ENCODE measurements at places on chromosomes 5 and 9.
A peak's percentile ranks its signal among the peaks of the same experiment; 100 is the strongest.

- peak; percentile 45 for DNase-seq
Observed at GRCh38 chr5:59673438-59674058, 220.0 kb downstream of the PDE4D start.

- DNase-seq, result no peak
Observed at GRCh38 chr5:181044662-181045305, 4.7 kb downstream of the BTNL9 start.

GRCh38 chr9:106503759-106504158 lies 359.2 kb upstream of the ZNF462 start:
- DNase-seq, result no peak

DNA sequence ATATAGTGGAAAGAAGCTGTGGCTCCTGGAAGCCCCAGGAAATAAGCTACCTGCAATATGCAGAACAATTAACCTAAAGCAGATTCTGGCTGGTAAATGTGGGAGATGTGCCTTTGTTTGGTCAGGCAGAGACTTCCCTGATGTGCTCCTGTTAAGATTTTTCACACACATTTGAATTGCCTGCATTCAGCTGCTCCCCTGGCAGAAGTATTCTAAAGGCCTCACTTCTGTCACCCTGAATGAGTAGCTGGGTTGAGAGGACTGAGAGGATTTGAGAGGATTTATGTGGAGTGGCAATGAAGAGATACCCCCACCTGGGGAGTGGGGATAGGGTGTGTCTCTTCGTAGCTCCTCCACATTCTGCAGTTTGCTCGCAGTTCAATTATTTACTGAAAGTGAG lies 130.5 kb downstream of the ST8SIA4 start:
- no peak for DNase-seq

DNA sequence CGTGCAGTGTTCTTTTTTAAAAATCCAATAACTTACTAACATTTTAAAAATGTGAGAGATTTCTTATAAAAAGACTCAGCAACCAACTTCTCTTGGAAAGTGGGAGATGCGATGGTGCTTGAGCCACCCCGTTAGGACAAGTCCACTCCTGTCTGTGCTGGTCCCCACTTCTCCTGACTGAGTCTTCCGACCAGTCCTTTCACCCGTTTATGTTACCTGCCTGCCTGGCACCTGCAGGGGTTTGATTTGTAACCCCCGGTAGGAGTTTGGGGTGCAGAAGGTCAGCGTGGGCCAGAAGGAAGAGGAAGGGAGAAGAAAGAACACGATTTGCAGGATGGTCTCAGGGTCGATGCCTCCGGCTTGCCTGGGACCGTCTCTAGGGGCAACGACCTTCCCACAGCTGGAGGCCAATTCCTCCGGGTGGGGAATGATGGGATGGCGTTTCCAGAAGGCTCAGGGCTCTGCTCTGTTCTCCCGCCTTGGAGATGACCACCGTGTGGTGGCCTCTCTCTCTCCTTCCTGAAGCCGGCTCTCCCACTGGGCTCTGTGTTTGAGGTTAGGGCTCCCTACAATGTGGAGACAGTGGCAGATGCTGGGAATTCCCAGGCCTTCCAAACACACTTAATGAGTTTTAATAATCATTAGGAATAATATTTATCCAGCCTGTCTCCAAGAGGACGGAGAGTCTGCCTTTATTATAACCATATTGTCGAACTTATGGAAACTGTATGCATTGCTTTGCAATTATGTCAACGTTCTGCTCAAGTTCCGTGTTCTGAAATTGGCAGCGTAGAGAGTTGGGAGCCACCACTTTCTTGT lies 14.8 kb downstream of the COL27A1 start:
- no peak for DNase-seq

DNA sequence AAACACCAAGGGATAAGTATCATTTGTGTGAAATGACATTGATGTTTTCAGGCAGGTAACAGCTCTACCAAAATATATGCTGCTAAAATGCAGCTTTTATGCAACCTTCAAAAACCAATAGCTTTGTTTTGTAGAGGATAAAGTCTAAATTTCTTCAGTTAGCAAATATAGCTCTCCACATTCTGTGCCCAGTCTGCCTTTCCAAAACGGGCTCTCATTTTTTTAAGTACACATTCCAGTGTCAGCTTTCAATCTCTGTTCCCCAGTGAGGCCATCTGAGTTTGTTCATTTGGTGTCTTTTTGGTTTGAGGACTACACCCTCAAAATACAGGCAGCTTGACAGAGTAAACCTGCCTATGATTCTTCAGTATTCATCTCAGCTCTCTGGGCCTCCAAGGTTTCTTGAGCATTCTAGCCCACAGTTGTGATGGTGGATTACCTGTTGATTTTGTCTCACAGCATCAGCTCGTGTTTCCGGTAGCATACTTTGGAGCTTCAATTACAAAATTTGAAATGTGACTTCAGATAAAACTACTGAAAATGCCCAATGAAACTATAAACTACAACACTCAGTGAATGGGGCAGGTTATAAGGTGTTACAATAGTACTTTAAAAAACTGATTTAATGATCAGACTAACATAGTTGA lies 55.7 kb downstream of the NR3C1 start:
- DNase-seq, result no peak

DNA sequence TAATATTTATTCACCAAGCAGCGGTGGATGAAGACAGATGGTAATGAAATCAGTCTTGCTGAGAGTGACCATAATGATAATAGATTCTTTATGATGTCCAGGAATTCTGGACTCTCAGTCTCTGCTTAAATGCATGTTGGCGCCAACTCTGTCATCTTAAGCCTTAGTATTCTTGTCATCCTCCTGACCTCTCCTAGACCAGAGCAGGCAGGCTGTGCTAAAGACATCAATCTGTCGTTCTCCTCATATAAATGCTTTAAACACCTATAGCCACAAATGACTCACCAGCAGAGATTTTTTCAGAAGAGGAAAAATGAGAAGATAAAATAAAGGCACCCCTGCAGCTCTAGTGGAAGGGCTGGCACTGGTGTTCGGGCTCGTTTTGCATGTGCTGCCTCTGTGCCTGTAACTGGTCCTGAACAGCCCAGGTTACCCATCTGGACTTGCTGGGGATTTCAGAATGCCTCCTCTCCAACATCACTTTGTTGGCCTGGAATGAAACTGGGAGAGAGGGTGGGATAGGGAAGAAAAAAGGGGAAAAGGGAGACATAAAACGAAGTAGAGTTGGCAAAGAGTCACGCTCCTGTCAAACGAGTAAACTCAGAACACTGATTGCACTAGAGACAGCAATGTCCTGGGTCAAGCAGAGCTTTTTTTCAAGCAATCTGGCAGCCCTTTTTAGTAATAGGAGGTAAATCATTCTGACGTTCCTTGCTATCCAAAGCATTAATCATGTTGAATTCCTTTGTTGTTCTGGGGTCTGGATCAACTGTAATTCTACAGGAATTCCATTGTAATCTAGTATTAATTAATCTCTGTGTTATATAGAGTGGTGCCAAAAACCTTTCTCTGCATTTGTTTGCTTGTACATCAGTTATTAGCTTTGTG lies 195.5 kb upstream of the CLINT1 start:
- no peak for DNase-seq

DNA sequence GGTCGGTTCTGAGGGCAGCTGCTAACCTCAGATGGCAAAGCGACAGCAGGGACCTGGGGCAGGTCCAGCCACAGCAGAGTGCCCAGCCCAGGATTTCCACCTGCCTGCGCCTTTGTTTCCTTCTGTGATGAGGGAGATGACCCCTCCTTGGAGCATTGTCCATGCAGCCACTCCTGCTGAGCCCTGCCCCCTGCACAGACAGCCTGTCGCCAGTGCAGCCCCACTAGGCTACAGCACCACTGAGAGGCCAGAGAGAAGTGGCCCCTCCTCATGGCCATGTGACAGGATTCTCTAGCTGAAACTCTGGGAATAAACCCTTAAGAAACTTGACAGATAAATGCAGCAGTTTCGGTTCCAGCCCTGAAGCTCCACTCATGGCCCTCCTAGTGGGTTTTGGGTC lies 10.5 kb upstream of the MRNIP start:
- no peak for DNase-seq

DNA sequence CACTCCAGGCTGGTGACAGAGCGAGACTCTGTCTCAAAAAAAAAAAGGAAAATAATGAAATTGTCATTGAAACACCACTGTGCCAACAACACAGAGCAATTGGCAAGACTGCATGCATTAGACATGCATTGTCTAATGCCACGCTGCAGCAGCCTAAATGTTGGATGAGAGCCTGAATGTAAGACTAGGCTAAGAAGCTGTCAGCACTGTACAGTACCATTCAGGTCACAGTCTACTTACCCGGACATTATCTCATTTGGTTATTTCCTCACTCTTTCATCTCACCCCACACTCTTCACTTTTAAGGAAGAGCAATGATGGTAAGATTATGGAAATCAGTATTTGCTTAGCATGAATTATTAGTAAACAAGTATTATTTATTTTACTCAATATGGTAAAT lies 31.3 kb upstream of the PPP2CA start:
- no peak for DNase-seq

GRCh38 chr9:38423973-38424843 lies at the start of gene IGFBPL1:
Gene IGFBPL1 (minus strand): TSS chr9:38424454. CDS start chr9:38424424, 30 bp downstream.
- DNase-seq, result no peak

DNA sequence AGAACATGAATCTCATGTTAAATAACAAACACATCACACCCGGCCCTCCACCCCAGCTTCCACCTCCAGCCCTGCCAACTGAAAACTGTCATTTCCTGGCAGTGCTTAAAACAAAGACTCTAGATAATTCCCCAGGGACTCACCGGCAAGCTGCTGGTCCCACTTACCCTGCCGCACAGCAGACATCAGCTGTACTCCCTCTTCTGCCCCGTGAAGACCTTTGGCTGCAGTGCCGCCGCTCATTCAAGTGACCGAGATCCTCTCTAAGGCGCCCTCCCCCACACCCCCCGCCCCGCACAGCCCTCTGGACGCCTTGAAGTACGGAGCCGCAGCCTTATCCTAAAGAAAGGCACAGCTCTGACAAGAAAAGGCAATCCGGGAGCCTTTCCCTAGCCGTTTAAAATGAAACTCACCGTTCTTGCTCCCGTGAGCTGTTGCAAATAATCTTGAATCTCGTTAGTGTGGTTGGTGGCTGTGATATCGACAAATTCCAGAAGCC lies 434 bp downstream of the GLRX start:
- no peak for DNase-seq

GRCh38 chr9:68740561-68740960 lies 35.5 kb downstream of the PIP5K1B start:
- no peak for DNase-seq

DNA sequence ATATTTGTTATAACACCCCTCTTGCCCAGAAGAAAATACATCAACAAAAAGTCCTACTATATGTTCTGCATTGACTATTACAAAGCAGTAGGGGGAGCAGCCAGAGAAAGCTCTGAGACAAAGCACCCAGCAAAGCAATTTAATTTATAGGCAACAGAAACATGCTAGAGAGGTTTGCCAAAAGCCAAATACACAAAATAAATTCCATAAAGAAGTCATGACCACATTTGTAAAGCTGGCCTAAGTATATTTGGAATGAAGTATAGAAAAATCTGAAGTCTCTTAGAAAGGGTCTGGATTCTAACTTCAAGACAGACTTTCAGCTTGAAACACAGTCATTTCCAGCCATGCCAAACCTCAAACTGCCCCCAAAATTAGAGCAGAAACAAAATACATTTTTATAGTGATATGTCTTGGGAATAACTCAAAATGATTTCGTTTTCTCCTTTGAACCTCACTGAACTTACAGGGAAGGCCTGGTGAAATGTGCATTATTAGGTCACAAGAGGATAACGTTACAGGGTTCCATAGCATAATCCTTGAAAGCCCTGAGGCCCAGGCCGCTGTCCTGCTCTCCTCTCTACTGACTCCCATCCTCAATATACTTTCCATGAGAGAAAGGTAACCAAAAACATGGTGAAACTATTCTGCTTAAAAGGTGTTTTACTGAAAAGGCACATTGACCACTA lies 451.8 kb downstream of the RAB3C start:
- DNase-seq, result peak; percentile 66

GRCh38 chr5:50958852-50959457 lies 292.5 kb downstream of the PARP8 start:
- DNase-seq, result peak; percentile 27

GRCh38 chr9:33524306-33524947 lies 376 bp downstream of the ANKRD18B start:
- DNase-seq, result no peak

DNA sequence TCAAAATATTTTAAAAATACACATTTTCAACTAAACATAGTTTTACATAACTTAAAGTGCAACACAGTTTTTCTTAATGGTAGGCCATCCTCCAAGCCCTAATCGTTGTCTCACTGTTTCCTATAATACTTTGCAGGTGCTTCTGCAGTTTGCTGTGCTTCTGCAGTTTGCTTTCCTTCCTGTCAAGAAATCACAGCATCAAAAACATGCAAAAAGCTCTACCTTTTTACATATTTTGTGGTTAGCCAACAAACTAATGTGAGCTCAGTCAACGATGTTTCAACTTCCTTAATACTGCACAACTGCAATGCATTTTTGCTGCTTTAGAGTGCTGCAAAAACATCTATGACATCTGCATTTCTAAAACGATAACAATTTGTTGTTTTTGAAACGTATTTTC lies 25.2 kb downstream of the EMB start:
- DNase-seq, result peak; percentile 61

DNA sequence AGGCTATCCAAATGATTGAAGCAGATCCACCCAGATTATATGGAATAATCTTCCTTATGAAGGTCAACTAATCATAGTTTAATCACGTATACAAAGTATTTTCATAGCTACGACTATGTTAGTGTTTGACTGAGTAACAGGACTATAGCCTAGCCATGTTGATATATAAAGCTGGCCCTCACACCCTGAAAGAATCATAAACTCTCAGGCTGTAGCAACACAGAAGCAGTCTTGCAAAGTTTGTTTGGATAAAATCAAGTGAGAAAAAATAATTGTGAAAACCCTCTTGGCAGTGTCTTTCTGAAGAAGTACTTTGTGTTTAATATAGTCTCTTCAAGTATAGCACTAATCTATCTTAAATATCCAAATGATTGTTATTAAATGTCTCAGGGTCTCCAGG lies 374.5 kb upstream of the DAB2 start:
- no peak for DNase-seq

DNA sequence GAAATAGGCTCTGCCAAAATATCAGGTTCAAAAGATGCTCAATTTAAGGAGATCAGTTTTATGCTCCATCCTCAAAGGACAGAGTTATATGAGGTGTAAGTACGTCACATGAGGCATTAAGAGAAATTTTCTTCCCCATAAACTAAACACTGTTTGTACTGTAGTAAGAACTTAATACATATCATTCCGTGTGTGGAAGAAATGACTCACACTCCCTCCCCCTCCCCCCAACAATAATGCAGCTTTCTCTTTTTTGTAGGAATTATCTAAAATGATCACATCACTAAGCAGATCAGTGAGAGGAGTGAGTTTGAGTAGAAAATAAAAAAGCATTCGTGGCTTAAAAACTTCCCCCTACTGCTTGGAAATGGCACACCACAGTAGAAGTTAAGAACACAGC lies 2.2 kb downstream of the CDH12 start:
- DNase-seq, result no peak

- DNase-seq, result no peak
Observed at GRCh38 chr9:137103206-137103999, 11.1 kb downstream of the DPP7 start.

DNA sequence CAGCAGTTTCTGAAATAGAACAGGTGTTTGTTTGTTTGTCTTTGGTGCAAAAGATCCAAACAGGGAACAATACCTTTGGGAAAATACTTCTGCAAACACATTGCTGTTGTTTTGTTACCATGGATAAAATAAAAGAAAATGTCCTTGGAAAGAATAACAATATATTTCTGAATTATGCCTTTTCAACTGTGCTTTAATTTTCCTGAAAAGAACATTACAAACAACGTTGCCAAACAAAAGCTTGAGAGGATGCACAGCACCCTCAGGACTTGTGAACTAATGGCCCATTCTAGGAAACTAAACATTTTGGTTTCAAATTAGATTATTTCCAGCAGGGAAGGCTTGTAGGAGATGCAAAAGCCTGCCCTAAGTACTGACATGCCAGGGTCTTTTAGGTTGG lies 967.2 kb downstream of the TLE4 start:
- DNase-seq, result no peak

All from CD4-positive, alpha-beta T cell treated with Interleukin-10 for 1 hour (primary cell).